ENCODE measurements at places on chromosomes 12 and 14. TPM values are rescaled to one million over a fixed set of nuclear protein-coding genes. Genes with fewer than 3 reads are reported as not detected.

DNA sequence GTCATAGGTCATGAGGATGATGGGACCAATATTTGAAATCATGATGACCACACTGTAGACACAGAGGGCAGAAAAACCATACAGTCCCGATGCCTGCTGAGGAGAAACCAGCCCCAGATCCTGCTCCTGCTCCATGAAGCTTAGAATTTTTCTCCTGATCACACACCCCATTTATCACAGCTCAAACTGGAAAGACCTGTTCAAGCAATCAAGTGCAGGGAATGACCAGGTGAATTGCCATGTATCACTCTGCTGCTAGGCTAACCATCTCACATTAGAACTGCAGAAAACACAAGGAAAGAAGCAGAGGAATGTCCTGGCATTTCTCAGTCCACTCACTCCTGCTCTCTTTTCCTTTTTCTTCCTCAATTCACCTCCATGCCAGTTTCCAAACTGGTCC, 18.1 kb downstream of the MANSC1 start:
- H3K27me3 ChIP-seq, result no peaks in the 10 kb centered on the region
- DNase-seq, result no peak
- peak overlapping the region; percentile 53 for H3K4me3 ChIP-seq
- peak overlapping the region; percentile 94 for H3K27ac ChIP-seq
- H3K36me3 ChIP-seq, result peaks cover 2% of the 10 kb centered on the region

DNA sequence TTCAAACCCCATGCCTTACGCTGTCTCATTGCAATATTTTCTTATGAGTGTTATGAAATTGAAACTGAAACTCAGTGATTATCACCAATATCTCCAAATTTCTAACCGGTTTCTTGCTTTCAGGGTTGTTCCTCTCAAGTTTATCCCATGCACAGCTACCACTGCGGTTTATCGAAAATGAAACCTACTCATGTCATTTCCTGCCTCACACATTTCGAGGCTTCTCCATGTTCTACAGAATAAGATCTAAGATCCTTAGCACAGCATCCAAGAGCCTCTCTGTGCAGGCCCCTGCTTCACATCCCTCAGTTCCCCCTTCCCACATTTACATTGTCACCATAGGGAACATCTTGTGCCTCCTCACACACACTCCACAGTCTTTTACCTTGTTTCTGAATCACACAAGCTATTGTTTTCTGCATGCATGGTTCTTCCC, 45.5 kb upstream of the FAR2 start:
- peaks cover 16% of the 10 kb centered on the region for H3K4me1 ChIP-seq
- H3K4me3 ChIP-seq, result no peak overlapping the region

- no peak overlapping the region for H3K27ac ChIP-seq
- no peaks in the 10 kb centered on the region for H3K4me1 ChIP-seq
- peaks cover 34% of the 10 kb centered on the region for H3K36me3 ChIP-seq
Observed at GRCh38 chr12:123931686-123932321, 40.8 kb downstream of the CCDC92 start.

DNA sequence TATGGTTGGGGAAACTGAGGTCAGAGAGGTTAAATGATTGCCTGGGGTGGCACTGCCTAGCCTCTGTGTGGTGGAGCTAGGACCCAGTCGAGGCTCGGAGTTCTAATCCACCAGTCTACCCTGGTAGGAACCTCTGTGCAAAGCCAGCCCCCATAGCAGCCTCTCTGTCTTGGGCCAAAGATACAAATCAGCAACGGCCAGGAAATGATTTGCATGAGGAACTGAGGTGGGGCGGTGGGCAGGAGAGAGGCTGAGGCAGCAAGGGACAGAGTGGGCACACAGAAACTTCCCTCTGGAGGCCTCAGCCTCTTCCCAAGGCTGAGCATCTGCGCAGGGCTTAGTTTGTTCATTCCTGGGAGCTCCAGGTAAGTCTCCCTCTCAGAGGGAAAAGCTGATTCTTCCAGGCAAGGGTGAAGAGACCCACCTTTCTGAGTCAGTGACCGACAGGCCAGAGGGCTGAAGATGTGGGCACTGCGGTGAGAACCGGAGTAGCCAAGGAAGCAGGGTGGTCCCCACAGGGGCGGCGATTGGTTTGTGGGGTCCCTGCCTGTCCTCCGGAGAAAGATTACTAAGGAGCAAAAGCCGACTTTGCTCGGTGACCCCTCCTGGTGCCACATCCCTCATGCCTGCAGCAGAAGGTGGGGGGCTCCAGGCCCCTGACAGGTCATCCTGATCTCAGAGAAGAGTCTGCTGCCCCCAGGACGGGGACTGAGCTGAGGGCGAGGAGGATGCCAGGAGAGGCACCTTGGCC, 134.6 kb downstream of the CACNA1C start:
- no peak overlapping the region for H3K27ac ChIP-seq
- H3K4me1 ChIP-seq, result peaks cover 21% of the 10 kb centered on the region
- H3K36me3 ChIP-seq, result no peaks in the 10 kb centered on the region
- no peak for DNase-seq

- H3K27me3 ChIP-seq, result no peaks in the 10 kb centered on the region
- H3K27ac ChIP-seq, result no peak overlapping the region
- no peaks in the 10 kb centered on the region for H3K36me3 ChIP-seq
- no peak for DNase-seq
- peaks cover 39% of the 10 kb centered on the region for H3K4me1 ChIP-seq
Observed at GRCh38 chr14:102315121-102315520, 4.4 kb upstream of the ZNF839 start.

DNA sequence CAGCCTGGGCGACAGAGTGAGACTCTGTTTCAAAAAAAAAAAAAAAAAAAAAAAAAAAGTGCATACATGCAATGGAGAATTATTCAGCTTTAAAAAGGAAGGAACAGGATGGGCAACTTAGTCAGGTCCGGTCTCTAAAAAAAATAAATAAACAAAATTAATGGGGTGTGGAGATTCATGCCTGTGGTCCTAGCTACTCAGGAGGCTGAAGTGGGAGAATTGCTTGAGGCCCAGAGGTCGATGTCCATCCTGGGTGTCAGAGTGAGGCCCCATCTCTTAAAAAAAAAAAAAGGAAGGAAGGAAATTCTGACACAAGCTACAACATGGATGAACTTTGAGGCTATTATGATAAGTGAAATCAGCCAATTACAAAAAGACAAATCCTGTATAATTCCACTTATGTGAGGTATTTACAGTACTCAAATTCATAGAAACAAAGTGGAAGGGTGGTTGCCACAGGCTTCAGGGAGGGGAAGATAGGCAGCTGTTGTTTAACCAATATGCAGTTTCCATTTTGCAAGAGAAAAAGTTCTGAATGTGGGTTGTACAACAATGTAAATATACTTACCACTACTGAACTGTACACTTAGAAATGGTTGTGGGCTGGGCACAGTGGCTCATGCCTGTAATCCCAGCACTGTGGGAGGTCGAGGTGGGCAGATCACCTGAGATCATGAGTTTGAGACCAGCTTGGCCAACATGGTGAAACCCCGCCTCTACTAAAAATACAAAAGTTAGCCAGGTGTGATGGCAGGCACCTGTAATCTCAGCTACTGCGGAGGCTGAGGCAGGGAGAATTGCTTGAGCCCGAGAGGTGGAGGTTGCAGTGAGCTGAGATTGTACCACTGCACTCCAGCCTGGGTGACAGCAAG, 12.3 kb upstream of the APOF start:
- DNase-seq, result no peak
- H3K4me1 ChIP-seq, result peaks cover 11% of the 10 kb centered on the region
- peaks cover 6% of the 10 kb centered on the region for H3K27me3 ChIP-seq
- H3K36me3 ChIP-seq, result no peaks in the 10 kb centered on the region

- H3K27me3 ChIP-seq, result no peaks in the 10 kb centered on the region
- peaks cover 8% of the 10 kb centered on the region for H3K4me1 ChIP-seq
- DNase-seq, result no peak
- H3K4me3 ChIP-seq, result no peak overlapping the region
Observed at GRCh38 chr12:121490401-121491281, 90.2 kb downstream of the KDM2B start.

DNA sequence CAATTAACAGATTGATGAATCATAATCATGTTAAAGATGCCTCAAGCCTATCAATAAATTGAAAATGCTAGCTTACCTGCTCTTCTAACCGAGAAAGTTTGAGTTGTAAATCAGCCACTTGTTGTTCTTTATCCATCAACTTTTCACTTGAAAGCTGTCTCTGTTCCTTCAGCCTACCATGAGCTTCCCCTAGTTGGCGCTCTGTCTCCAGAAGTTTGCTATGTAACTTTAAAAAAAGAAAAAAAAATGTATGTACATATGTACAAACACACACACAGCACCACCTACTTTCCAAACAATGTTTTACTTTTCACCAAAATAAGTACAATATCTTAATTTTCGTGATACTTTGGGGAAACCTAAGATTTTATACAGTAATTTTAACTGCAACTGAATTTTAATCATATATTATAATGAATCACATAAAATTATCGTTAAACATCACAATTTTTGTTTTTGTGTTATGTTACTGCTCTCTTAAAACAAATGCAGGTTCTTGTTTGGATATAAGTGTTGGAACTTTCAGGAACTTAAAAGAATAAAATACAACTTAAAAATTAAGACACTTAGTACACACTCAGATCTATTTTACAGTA, 101.2 kb downstream of the EEA1 start:
- no peak for DNase-seq
- no peaks in the 10 kb centered on the region for H3K27me3 ChIP-seq
- H3K4me3 ChIP-seq, result no peak overlapping the region
- H3K36me3 ChIP-seq, result peaks cover 11% of the 10 kb centered on the region

- no peak overlapping the region for H3K4me3 ChIP-seq
- no peaks in the 10 kb centered on the region for H3K27me3 ChIP-seq
- peaks cover 3% of the 10 kb centered on the region for H3K36me3 ChIP-seq
- no peak for DNase-seq
Observed at GRCh38 chr12:114726092-114726710, 42.2 kb upstream of the TBX3 start.

DNA sequence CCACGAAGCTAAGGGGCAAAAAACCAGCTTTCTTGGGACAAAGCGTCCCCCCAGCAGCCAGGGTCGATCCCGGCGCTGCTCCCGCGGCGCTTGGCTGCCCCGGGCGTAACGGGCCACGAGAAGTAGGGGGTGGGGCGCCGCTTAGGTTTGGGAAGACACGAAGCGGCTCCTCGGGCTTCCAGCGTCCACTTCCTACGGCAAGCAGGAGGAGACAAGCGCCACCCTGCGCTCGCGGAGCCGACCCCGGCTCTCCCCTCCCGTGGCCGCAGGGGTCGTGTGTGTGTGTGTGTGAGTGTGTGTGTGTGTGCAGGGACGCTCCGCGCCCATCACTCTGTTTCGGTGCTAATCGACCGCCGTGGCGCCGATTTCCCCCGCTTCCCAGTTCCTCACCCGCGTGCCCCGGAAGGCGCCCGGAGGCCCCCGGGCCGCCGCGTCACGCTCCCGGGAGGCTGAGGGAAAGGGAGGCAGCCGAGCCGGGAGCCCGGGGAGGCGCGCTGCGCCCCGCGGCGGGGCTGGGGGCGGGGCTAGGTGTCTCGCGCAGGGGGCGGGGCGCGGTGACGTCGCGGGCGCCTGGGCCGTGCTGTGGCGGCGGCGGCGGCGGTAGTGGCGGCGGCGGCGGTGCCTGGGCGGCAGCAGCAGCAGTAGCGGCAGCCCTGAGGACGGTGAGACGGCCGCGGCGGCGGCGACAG, at the start of gene ERC1:
TSS of gene ERC1 (plus strand) at position 563 of the 689 bp plus-strand sequence. CDS start 36,681 bp downstream, outside the sequence.
- H3K36me3 ChIP-seq, result no peaks in the 10 kb centered on the region
- H3K27ac ChIP-seq, result peak within 1 kb of the TSS; percentile 95
- peak; percentile 83 for DNase-seq
- peaks cover 36% of the 10 kb centered on the region for H3K4me1 ChIP-seq
- H3K4me3 ChIP-seq, result peak within 1 kb of the TSS; percentile 87

- peaks cover 18% of the 10 kb centered on the region for H3K4me1 ChIP-seq
- H3K36me3 ChIP-seq, result no peaks in the 10 kb centered on the region
- H3K4me3 ChIP-seq, result no peak overlapping the region
- DNase-seq, result no peak
Observed at GRCh38 chr12:66239295-66239694, 50.3 kb downstream of the IRAK3 start.

- H3K36me3 ChIP-seq, result no peaks in the 10 kb centered on the region
- H3K4me3 ChIP-seq, result no peak overlapping the region
- peaks cover 11% of the 10 kb centered on the region for H3K4me1 ChIP-seq
Observed at GRCh38 chr12:104060791-104061190, 3.5 kb upstream of the HCFC2 start.

DNA sequence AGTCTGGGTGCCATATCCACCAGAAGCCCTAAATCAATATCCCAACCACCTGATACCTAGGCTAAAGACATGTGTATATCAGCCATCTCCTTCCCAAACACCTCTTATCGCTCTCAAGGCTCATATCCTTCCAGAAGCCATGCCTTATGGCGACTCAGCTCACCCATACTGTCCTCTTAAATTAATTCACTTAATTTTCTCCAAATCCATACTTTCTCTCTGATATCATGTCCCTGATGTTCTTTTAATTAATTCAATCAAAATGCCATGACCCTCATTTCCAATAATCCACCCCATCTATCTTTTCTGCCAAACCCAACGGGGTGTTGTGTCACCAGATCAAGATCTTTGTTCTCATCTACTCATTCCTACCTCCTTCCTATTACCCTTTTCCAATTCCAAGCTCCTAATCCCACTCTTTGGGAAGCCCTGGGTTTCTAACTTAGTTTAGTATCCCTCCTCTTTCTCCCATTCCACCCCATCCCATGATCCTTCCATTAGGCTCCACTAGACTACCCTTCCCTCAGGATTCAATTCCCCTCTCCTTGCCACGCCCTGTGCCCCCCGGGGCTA, 723 bp downstream of the ATF7 start:
- H3K4me1 ChIP-seq, result peaks cover 42% of the 10 kb centered on the region
- peak overlapping the region; percentile 96 for H3K27ac ChIP-seq
- no peak for DNase-seq

GRCh38 chr12:21985155-21985554, 43.9 kb upstream of the ABCC9 start:
- H3K36me3 ChIP-seq, result no peaks in the 10 kb centered on the region
- peaks cover 20% of the 10 kb centered on the region for H3K27me3 ChIP-seq
- no peak overlapping the region for H3K4me3 ChIP-seq
- H3K4me1 ChIP-seq, result no peaks in the 10 kb centered on the region
- no peak for DNase-seq

Gene WSCD2
- 0.13 TPM for total RNA-seq

Gene GPR135
- total RNA-seq, result 4.2 TPM

Gene P2RX7
- total RNA-seq, result 0.40 TPM

Gene HOXC4
- 69.4 TPM for total RNA-seq

Gene NPAS3
- 6.9 TPM for total RNA-seq

Gene CNTN1
- 20.7 TPM for total RNA-seq

Gene CCDC198
- not detected for total RNA-seq

Gene TSPAN8
- total RNA-seq, result not detected

Gene LHX5
- not detected for total RNA-seq

Gene UBE2N
- 92.8 TPM for total RNA-seq

Gene CCDC177
- total RNA-seq, result 0.24 TPM

Gene PAPLN
- total RNA-seq, result 10.6 TPM

Gene ENDOU
- 0.11 TPM for total RNA-seq
